WTC11 (cell line): ENCODE measurements at places on chromosomes 5 and 9. TPM values are rescaled to one million over a fixed set of nuclear protein-coding genes. Genes with fewer than 3 reads are reported as not detected.
A peak's percentile ranks its signal among the peaks of the same experiment; 100 is the strongest.

DNA sequence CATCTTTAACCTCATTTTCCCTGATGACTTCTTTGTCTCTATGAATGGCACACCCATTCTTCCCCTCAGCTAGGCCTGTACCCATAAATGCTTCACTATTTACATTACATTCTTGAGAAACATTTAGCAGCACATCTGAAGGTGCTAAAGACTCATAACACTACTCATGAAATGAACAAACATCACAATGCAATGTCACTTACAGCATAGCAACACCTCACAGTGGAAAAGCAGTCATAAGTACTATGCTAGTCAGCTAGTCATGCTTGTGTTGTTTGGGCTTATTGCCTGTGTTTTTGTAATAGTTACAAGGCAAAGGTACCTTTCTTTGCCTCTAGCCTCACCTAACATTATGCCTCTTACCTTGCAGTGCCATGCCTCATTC lies 228.9 kb downstream of the KIAA0825 start:
- H3K4me1 ChIP-seq, result peaks cover 31% of the 10 kb centered on the region
- no peak for DNase-seq
- peaks cover 14% of the 10 kb centered on the region for H3K36me3 ChIP-seq
- H3K27me3 ChIP-seq, result no peaks in the 10 kb centered on the region

GRCh38 chr5:180791611-180792213 lies 10.9 kb downstream of the MGAT1 start:
- no peaks in the 10 kb centered on the region for H3K27me3 ChIP-seq
- no peak for DNase-seq
- H3K36me3 ChIP-seq, result peaks cover 32% of the 10 kb centered on the region
- no peak overlapping the region; the same call in 1 of the 2 replicates for H3K27ac ChIP-seq

GRCh38 chr5:160621526-160621925 lies 199.9 kb downstream of the PTTG1 start:
- no peak for DNase-seq
- H3K27ac ChIP-seq, result no peak overlapping the region
- peaks cover 2% of the 10 kb centered on the region; the same call in 1 of the 2 replicates for H3K27me3 ChIP-seq
- H3K4me1 ChIP-seq, result peaks cover 15% of the 10 kb centered on the region

- no peak for DNase-seq
- no peak overlapping the region for H3K4me3 ChIP-seq
- peaks cover 3% of the 10 kb centered on the region; the same call in 1 of the 2 replicates for H3K36me3 ChIP-seq
- H3K27ac ChIP-seq, result no peak overlapping the region
- H3K4me1 ChIP-seq, result peaks cover 16% of the 10 kb centered on the region
- no peaks in the 10 kb centered on the region for H3K27me3 ChIP-seq
These were observed 158.1 kb downstream of the RAB3C start for GRCh38 chr5:58740956-58741355.

DNA sequence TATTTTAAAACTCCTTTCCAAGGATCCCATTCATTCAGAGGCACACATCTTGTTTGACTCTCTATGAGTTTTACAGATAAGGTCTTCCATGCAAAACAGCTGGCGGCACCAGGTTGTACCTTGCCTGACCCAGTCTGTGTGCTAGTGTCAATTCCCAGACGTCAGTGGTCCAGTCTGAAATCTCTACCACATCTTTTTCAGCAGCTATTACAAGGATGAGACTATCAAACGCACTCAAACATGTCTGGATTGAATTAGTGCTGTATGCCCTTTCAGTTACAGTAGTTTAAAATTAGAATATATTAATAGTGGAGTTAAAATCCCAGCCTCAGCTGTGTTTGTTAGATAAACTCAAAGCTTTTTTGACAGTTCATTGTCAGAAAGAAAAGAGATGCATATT lies 11.7 kb downstream of the CDC14B start:
- no peaks in the 10 kb centered on the region for H3K36me3 ChIP-seq
- DNase-seq, result no peak
- no peak overlapping the region for H3K4me3 ChIP-seq
- no peaks in the 10 kb centered on the region; the same call in 1 of the 2 replicates for H3K27me3 ChIP-seq
- H3K27ac ChIP-seq, result no peak overlapping the region; the same call in 1 of the 2 replicates
- peaks cover 52% of the 10 kb centered on the region for H3K4me1 ChIP-seq

DNA sequence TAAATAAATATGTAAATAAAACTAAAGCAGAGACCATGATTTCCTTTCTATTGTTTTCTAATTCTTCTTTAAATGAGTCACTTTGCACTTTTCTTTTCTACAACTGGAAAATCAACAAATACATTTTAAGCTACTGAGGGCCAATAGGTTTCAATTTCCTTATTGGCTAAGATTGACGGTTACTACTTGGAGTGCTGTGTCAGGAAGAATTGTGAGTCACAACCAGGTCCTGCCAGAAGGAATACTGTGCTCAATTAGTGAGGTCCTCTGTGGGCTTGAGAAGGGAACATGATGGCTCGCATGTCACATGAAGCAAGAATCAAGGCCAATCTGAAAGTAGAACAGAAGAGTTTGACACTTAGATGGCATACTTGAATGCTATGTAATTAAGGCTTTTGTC lies 110.8 kb downstream of the HMHB1 start:
- DNase-seq, result no peak
- H3K36me3 ChIP-seq, result peaks cover 3% of the 10 kb centered on the region
- no peaks in the 10 kb centered on the region for H3K27me3 ChIP-seq
- H3K4me3 ChIP-seq, result no peak overlapping the region
- H3K4me1 ChIP-seq, result peaks cover 48% of the 10 kb centered on the region
- no peak overlapping the region for H3K27ac ChIP-seq

DNA sequence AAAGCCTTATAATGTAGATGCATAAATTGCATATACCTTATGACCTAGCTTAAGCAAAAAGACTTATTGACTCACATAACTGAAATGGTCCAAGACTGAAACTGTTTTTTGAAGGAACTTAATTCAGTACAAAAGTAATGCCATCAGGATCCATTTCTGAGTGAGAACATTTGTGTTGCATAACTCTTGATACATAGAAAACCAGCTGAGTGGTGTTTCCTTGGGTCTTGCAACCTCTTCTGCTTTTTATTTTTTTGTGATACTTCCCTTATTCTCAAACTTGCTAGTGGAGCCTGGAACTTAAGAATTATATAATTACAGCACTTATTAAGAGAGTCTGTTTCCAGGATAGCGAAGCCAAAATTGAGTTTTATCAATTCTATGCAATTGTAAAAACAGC lies 272.0 kb downstream of the MAN2A1 start:
- H3K4me3 ChIP-seq, result no peak overlapping the region
- H3K4me1 ChIP-seq, result peaks cover 9% of the 10 kb centered on the region

- no peak overlapping the region for H3K4me3 ChIP-seq
- DNase-seq, result no peak
- no peaks in the 10 kb centered on the region for H3K27me3 ChIP-seq
These were observed 42.5 kb upstream of the RASGRF2 start for GRCh38 chr5:80917631-80918030.

- peaks cover 76% of the 10 kb centered on the region for H3K36me3 ChIP-seq
- peaks cover 13% of the 10 kb centered on the region for H3K4me1 ChIP-seq
- H3K27me3 ChIP-seq, result no peaks in the 10 kb centered on the region
- H3K27ac ChIP-seq, result no peak overlapping the region
These were observed 9.9 kb downstream of the HNRNPAB start for GRCh38 chr5:178214160-178214803.

DNA sequence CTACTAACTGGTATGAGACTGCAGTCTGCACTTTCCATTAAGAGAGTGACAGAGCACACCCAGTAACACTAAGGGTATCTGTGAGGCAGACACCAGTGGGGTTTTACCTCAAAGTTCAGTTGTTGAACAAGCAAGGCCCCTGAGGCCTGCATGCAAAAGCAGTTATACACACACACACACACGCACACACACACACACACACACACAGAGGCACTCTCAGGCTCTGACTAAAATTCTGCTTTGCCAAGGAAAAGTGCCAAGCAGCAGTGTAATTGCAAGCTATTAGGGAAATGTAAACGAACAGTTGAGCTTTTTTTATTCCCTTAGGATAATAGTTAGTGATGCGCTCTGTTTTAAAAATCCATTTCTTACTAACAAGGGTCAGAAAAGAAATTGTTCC lies 377.1 kb downstream of the SPOCK1 start:
- no peak overlapping the region for H3K27ac ChIP-seq
- no peak for DNase-seq
- no peaks in the 10 kb centered on the region for H3K27me3 ChIP-seq
- peaks cover 6% of the 10 kb centered on the region; the same call in 1 of the 2 replicates for H3K4me1 ChIP-seq

GRCh38 chr5:150186137-150186536 lies 3.7 kb upstream of the SLC6A7 start:
- H3K27ac ChIP-seq, result no peak overlapping the region
- DNase-seq, result peak; percentile 43
- H3K36me3 ChIP-seq, result no peaks in the 10 kb centered on the region
- no peak overlapping the region for H3K4me3 ChIP-seq
- H3K27me3 ChIP-seq, result peaks cover 69% of the 10 kb centered on the region
- H3K4me1 ChIP-seq, result peaks cover 28% of the 10 kb centered on the region

DNA sequence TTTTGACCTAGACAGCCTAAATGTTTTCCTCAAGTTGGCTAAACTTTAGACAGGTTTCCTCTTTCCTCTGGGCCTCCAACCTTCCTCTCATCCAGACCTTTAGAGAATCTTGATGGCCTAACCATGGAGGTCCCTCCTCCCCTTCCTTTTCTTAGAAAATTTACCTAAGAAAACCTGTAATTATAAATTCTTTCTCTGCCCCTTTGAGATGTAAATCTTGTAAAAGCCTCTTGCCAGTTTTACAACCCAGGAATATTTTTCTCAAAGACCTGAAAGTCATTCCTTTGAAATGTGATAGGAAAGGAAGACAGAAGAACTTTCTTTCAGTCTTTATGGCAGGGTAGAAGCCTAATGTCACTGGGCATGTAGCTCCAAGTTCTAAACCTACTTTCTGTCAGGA lies 1752.6 kb upstream of the C9orf72 start:
- peak overlapping the region; percentile 39 for H3K4me3 ChIP-seq
- H3K4me1 ChIP-seq, result peaks cover 53% of the 10 kb centered on the region
- peaks cover 20% of the 10 kb centered on the region for H3K27me3 ChIP-seq
- H3K27ac ChIP-seq, result peak overlapping the region; percentile 84; the same call in 1 of the 2 replicates
- H3K36me3 ChIP-seq, result peaks cover 14% of the 10 kb centered on the region

GRCh38 chr9:96241391-96241809 lies 60.6 kb downstream of the HSD17B3 start:
- no peaks in the 10 kb centered on the region for H3K27me3 ChIP-seq
- no peak for DNase-seq
- H3K27ac ChIP-seq, result no peak overlapping the region
- peaks cover 4% of the 10 kb centered on the region for H3K36me3 ChIP-seq

DNA sequence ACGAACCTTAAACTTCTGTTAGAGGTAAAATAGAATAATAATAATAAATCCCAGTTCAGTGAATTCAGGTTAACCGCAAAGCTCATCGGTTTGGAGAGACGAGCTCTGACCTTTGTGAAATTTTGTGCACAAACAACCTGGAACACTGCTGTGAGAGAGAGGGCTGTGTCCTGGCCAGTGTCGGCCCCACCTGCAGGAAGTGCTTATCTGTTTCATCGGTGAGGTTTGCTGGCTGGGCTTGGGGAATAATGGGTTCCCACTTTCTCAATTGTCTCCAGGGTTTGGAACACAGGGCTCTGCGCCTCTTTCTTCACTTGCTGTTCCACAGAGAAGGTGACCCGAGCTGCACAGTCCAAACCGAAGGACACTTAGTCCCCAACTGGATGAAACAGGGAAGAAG lies 19.3 kb upstream of the CLPTM1L start:
- H3K27me3 ChIP-seq, result peaks cover 2% of the 10 kb centered on the region; the same call in 1 of the 2 replicates
- H3K4me3 ChIP-seq, result no peak overlapping the region
- no peak for DNase-seq
- H3K36me3 ChIP-seq, result no peaks in the 10 kb centered on the region
- H3K27ac ChIP-seq, result no peak overlapping the region

DNA sequence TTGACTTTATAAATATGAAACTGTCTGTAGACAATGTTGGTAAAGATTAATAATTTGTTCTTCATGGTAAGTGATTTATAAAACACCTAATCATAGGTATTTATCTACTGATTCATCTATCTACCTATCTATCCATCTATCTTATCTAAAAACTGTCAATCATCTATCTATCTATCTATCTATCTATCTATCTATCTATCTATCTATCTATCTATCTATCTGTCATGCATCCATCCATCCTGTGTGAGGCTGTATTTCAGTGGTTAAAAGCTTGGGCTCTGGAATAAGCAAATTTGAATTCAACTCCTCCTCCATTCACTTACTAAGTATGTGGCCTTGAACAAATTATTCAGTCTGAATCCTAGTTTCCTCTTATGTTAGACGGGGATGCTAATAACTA lies 161.9 kb upstream of the GNA14 start:
- no peaks in the 10 kb centered on the region for H3K4me1 ChIP-seq
- H3K27me3 ChIP-seq, result no peaks in the 10 kb centered on the region
- no peak for DNase-seq

GRCh38 chr9:37562826-37563225 lies 13.4 kb downstream of the FBXO10 start:
- peaks cover 26% of the 10 kb centered on the region for H3K36me3 ChIP-seq
- H3K4me1 ChIP-seq, result peaks cover 44% of the 10 kb centered on the region
- no peak overlapping the region for H3K4me3 ChIP-seq
- DNase-seq, result no peak
- H3K27me3 ChIP-seq, result no peaks in the 10 kb centered on the region; the same call in none of the 2 replicates
- no peak overlapping the region for H3K27ac ChIP-seq

DNA sequence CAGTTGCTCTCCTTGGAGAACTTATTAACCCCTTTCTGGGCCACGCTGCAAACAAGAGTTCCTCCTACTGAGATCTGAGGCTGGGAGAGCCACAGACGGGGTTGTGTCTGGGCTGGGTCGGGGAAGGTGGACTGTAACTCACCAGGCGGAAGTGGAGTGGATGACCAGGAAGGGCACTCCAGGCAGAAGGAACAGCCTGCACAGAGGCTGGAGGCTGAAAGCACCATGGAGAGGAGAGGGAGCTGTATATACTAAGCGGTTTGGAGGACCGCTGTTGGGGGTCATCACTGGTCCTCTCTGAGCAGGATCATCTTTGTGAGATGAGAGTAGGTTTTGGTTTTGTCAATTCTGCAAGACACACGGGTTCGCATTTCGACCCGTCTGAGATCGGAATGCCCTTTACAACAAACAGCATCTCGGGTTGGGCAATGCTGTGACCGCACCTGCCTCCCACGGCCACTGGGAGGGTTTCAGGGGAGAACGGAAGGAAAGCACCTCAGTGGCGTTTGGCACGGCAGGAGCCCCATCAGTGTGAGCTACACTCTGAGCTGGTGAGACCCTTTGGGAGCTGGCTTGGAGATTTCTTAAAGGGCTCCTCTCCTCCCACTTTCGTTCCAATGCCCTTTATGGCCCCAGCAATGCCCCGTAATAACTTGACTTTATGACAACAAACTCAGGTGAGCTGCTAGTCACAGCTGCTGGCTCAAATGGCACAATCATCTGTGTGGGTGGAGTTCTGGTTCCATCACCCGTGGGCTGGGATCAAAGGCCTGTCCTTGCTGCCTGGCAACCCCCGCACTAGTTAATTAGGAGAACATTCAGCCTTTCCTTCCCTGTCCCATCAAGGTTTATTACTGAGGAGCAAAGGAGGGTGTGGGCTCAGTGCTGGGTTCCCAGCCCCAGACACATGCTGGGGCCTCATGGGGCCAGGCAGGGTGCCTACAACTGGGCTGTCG lies 18.7 kb upstream of the NEURL1B start:
- H3K4me1 ChIP-seq, result peaks cover 44% of the 10 kb centered on the region
- no peak overlapping the region for H3K27ac ChIP-seq
- H3K27me3 ChIP-seq, result peaks cover 4% of the 10 kb centered on the region

SLC4A9 gene
- total RNA-seq, result 0.37 to 0.76 TPM (median 0.50 TPM) in 3 replicates

COL27A1 gene
- total RNA-seq, result 34.5 to 47.5 TPM (median 36.9 TPM) in 3 replicates

SPATA6L gene
- total RNA-seq, result 1.7 to 2.5 TPM (median 1.8 TPM) in 3 replicates

FOXD4L5 gene
- 0.07 to 0.11 TPM in 2 of 3 replicates, not detected in the other for total RNA-seq

DROSHA gene
- 102 to 125 TPM (median 110 TPM) in 3 replicates for total RNA-seq

BNC2 gene
- total RNA-seq, result 28.1 to 33.3 TPM (median 29.3 TPM) in 3 replicates

PCDHA4 gene
- total RNA-seq, result 5.4 to 6.3 TPM (median 5.6 TPM) in 3 replicates

CCDC180 gene
- total RNA-seq, result 5.9 to 7.4 TPM (median 6.5 TPM) in 3 replicates

PCDH1 gene
- total RNA-seq, result 105 to 108 TPM (median 108 TPM) in 3 replicates

PCDHA9 gene
- 1.1 to 1.5 TPM (median 1.4 TPM) in 3 replicates for total RNA-seq

LOX gene
- 1.3 to 2.8 TPM (median 2.2 TPM) in 3 replicates for total RNA-seq

TMC1 gene
- total RNA-seq, result 0.31 to 0.41 TPM (median 0.32 TPM) in 3 replicates
